Keratinocyte (primary cell): ENCODE measurements at places on chromosomes 5 and 9. TPM values are rescaled to one million over a fixed set of nuclear protein-coding genes. Genes with fewer than 3 reads are reported as not detected.

DNA sequence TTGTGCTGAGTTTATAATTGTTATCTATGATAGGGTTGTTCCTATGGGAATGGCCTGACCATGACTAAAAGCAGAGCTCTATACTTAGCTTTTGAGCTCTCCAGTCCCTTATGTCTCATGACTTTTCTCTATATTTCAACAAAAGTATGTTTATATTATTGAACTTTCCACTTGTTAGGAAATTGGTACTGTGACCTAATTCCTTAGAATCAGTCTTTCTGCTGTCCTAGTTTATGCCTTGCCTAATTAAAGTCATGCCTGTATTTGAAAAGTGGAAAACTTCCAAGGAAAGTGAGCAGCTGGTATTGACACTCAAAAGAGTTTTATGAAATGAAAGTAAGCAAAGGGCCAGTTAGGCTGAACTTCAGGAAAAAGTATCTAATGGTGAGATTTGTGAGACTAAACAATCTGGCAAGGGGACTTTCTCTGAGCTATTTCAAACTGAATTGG, 68.6 kb downstream of the XRCC4 start:
- no peak for DNase-seq

DNA sequence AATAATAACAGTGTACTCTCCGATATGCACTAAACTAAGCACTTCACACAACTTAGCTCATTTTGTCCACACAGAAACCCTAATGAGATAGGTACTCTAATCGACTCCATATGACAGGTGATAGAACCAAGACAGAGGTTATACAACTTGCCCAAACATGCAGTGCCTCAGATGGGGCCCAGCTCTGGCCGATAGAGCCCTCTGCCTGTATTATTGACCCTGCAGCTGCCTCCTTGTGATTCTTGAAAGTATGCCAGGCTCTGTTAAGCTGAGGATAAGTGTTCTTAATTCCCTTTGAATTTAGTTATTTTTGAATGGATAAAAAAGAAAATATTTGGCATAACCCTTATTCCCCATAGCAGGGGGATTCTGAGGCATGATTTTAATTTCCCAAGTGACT, 78.5 kb downstream of the HMHB1 start:
- DNase-seq = no peak

DNA sequence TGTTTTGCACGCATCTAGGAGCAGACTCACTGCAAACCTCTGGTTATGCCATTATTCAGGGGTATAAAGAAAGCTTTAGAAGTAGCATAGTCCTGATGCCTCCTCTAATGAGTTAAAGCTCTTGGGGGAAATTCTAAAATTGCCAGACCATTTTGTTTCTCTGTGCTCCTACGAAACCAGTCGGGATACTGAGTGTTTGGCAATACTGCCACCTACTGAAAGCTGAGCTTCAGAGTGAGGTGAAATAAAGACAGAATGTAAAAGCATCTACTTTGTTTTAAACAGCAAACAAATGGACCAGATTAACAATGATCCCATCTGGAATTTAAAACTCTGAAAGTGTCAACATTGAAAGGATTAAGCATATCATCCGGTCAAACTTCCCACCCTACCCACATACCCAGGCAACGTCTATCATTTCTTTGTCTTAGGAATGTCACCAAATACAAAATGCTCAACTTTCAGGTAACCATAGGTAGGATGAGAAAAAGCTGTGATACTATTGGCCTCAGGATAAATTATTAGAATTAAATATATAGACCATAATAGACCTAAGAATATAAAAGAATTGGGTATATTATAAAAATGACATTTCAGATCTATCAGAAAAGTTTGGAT, 77.8 kb upstream of the SHISAL2B start:
- DNase-seq = no peak

GRCh38 chr9:85536076-85536475, 205.7 kb downstream of the AGTPBP1 start:
- no peak for DNase-seq

GLRA1 gene
- not detected in 3 replicates for polyA plus RNA-seq

DNA sequence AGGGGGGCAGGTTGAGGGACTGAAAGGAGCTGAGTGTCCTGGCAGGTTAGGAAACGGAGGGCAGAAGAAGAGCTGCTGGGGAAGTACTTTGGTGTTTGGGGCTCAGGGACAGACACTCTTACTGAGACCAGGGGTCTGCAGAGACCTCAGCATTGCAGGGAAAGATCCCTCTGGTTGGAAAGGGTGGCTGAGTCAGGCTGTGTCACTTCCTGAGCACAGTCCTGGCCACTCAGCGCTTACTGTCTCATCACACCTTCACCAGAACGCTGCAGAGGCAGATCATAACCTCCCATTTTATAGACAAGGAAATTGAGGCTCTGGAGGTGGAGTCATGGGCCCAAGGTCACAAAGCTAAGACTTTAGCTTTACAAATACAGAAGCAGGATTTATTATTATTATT, 54.3 kb downstream of the LMX1B start:
- no peak for DNase-seq

ANKRD20A1 gene
- polyA plus RNA-seq = 0.06 to 0.21 TPM (median 0.09 TPM) in 3 replicates

GARIN3 gene
- polyA plus RNA-seq = not detected in 3 replicates

TLX3 gene
- polyA plus RNA-seq = not detected in 3 replicates

FBXW11 gene
- polyA plus RNA-seq = 36.5 to 48.4 TPM (median 44.0 TPM) in 3 replicates

SV2C gene
- 0.02 to 0.34 TPM (median 0.08 TPM) in 3 replicates for polyA plus RNA-seq

KIF2A gene
- polyA plus RNA-seq = 18.3 to 34.8 TPM (median 31.7 TPM) in 3 replicates

DNA sequence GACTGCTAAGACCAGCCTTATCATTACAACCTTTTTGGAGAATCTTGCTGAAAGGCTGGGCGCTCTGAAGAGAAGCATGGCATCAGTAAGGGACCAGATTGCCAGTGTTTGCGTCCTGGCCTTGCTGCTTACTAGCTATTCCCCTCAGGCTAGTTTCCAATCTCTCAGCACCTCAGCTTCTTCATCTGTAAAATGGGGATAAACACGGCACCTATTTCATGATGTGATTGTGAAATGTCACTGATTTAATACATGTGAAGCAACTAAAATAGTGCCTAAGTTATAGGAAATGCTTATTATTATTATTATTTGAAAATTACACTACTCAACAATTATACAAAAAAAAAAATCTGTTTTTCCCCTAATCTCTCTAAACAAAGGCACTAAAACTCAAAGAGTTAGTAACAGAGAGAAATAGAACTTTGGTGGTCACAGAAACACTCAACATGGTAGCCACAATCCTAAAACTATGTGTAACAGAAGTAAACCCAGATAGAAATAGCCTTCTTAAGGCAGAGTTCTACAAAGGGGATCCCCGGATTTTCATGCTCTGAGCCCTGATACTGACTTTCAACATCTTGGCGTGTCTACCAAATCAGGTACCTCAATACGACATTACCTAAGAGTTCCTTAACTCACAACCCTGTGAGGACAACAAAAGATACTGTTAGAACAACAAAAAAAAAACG, 62.0 kb downstream of the ENC1 start:
- DNase-seq = no peak
